NCI-H446 treated with DMSO at 0.1 percent for 48 hours (cell line): ENCODE measurements at places on chromosomes 7 and 10.
A peak's percentile ranks its signal among the peaks of the same experiment; 100 is the strongest.

- no peak for DNase-seq
These were observed at the start of gene NEUROG3 for GRCh38 chr10:69573056-69573806. TSS of gene NEUROG3 (minus strand) at chr10:69573422. CDS start at chr10:69573043, 379 bp downstream.

DNA sequence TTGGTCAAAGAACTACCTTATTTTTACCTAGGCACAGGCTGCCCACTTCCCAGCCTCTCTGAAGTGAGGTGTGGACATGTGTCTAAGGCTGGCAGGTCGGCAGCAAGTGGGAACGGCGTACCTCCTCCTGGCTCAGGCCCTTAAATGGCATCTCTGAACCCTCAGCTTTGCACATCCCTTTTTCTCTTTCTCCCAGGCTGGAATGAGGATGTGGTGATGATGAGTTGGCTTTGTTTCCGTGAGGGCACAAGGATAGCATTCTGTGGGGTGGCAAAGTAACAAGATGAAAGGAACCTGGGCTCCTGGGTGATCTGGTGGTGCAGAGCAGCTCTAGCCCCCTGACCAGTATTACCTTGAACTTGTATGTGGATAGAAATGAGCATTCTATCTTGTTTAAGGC is 196.8 kb downstream of the REEP3 start:
- no peak for DNase-seq

DNA sequence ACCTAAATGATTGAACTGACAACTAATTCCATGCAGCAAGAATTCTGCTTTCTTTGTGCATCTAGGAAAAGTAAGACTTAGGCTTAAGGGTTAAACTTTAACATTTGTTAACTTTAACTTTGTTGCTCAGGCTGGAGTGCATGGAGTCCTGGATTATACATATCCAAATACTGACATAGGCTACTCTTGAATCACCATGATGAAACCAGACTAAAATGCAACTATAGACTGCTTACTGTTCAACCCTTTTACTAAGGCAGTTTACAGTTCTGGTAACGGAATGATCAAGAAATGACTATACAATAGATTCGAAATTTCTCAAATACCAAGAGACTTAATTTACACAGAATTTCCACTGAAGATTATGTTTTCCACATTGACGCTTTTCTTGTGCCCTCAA is 52.0 kb downstream of the PUS7 start:
- no peak for DNase-seq

DNA sequence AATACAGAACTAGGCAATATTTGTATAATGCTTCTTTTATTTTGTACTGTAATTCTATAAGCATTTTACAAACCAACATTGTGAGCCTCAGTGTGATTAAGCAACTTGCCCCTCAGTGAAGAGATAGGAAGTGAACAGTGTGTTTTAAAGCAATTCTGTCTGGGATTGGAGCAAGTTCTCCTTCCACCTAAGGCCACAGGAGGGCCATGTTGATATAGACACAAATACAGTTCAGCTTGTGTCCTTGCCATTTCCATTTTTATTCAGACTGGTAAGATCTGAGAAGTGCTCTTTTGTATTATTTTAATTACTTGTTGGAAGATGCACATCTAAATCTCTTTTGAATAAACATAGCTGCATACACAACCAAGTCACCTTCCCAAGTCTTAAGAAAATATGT is 416.3 kb upstream of the COBL start:
- DNase-seq: no peak

GRCh38 chr7:134891262-134891695 is 95.0 kb upstream of the AGBL3 start:
- peak; percentile 93 for DNase-seq

- DNase-seq: no peak
These were observed 177.0 kb downstream of the TSPAN12 start for GRCh38 chr7:120680985-120681384.

GRCh38 chr7:2108501-2109250 is 124.1 kb downstream of the MAD1L1 start:
- no peak for DNase-seq

DNA sequence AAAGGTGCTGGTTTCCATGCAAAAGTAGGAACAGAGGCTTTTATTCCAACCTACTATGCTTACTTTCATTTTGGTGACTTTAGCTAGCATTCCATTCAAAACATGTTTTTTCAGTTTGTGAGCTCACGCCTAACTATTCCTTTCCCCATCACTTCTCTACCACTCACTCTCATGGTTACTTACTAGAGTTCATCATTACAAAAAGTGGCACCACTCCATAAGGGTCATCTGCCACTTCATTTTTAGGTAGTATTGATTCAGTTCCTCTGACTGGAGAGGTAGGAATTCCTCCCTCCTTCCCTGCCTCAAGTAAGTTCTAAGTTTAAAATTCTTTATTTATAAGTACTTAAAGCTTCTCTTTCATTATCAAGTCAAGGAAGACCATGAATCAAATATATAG is 543.1 kb downstream of the HTR7 start:
- DNase-seq: no peak

DNA sequence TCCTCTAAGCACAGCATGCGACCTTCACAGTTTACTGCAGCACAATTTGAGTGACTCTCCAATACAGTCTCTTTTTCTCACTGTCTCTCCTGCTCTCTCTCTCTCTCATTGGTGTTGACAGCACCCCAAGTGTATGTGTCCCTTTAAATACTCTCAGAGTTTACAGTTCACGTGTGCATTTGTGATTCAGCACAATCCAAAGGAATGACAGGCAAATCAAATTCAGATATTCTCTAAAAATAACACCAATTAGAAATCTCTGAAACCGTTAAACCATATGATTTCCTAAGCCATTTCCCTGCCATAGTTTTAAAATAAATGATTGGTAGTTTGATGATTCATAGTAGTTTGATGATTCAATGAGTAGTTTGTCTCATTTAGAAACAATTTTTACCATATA is 104.0 kb upstream of the GAD2 start:
- no peak for DNase-seq

GRCh38 chr7:135536150-135536549 is 21.6 kb upstream of the NUP205 start:
- no peak for DNase-seq

DNA sequence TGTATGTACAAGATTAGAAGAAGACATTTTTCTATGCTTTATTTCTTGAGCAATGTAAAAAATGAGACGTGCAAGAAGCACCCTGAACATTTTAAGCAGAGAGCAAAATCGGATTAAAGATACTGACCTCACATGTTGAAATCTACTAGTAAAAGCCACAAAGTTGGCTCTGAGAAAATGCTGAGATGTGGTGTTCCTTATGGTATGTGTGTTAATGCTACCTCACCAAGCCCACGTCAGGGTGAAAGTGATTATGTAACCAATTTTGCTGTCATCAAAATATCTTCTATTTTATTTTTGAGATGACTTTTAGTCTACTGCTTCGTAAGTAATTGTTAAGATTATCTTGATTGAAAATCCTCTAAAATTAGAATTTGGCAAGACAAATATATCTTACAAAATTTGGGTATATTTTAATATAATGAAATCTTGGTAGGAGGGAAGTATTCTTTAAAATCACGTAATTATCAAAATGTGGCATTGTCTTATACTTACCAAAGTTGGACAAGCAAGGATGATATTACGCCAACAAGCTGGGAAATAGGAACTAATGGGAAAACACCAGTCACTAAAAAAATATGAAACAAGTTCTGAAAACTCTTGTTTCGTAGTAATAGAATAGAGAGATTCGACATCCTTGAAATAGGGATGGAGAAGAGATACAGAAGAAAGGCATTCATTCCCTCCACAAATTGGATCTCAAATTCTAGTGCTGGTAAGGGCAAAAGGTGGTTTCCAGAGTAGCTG is 5.8 kb downstream of the ADO start:
- DNase-seq: no peak

- DNase-seq: no peak
These were observed 18.9 kb downstream of the APBB1IP start for GRCh38 chr10:26457088-26457487.

DNA sequence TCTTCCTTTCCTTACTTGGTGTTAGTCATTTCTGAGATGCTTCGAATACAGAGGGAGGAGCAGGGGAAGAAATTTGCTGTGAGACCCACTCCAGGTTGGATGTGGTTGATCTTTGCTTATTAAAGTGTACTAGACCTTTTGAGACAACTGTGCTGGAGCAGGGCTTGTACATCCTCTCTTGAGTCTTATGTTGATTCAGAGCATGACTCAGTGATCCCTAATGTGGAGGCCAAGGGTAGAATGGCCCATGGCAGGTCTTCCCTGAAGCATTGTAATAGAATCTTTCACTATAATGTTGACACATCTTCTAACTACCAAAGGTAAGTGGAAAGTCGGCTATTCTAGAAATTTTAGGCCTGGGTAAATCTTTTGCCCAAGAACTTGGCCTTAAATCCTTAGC is 17.0 kb upstream of the SFR1 start:
- DNase-seq: no peak

DNA sequence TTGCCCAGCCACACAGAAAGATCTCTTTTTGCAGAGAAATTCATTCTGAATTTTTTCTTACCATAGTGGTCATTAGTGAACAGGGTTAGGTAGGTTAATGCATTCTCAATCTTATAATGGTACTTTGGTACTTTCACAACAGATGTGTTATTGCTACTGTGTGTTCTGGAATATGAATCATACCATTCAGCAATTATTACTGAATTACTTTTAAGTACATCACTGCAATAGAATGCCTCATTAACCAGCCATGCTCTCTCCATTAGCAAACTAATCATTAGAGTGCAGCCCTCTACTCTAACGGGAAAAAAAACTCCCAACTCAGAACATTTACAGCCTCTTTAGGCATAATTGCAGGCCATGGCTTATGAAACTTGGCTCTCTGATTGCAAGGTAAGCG is 102.1 kb downstream of the DOCK4 start:
- peak; percentile 85 for DNase-seq

GRCh38 chr7:116524609-116525297 is at the start of gene CAV1:
TSS of gene CAV1 (plus strand) at chr7:116525036. CDS start at chr7:116525063, 27 bp downstream.
- no peak for DNase-seq

GRCh38 chr10:70499836-70500167 is 21.2 kb downstream of the PALD1 start:
- DNase-seq: no peak

DNA sequence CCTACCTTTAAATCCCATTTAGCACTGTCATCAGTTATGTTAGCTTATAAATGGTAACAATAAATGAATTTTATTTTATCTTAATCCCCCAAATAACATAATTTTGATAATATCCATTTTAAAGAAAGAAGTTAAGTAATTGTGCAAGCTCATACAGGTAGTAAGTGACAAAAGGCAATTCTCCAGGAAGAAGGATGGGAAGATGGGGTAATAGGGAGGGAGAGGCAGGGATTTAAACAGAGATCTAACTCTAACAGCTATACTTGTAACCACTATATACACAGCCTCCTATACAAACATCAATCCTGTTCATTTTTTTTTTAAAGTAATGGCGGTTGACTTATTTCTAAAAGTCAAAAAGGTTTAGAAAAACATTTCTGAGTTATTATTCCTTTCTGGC is 119.4 kb downstream of the SGMS1 start:
- DNase-seq: no peak

GRCh38 chr10:75305675-75306074 is 69.9 kb upstream of the COMTD1 start:
- DNase-seq: no peak

DNA sequence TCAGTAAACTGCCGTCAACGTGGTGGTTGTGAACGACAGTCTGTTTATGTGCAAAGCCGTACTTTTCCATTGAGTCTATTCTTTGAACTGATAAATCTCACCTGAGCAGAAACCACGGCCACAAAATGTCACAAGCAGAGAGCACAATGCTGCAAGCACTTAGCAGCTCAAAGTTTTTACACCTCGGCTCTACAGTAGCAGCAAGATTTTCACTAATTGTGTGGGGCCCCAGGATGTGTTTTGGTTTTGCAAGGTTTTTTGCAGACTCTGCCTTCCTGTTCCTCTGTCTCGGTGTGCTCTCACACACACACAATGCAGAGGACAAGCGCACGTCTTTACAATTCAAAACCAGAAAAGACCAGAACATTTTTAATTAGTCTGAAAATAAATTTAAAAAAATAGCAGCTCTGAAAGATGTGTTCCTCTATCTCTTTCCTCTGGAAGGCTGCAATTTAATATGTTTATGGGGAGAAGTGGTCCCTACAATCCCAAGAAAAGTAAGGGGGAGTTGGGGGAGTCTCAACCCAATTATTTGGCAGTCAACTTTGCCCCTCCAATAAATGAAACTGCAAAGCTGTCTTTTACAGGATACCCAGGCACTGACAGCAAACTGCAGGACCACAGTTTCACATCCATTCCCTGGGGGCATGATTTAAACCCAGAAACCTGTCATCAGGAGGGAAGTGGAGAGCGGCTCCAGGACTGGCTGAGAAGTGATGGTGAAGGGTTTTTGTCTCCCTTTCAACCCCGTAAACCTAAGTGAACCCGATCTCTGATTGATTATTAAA is 73.8 kb upstream of the SFMBT2 start:
- DNase-seq: no peak

- no peak for DNase-seq
These were observed 412.8 kb upstream of the GALNT17 start for GRCh38 chr7:70719125-70719524.

GRCh38 chr7:19939746-19940145 is 166.3 kb upstream of the TMEM196 start:
- DNase-seq: no peak

DNA sequence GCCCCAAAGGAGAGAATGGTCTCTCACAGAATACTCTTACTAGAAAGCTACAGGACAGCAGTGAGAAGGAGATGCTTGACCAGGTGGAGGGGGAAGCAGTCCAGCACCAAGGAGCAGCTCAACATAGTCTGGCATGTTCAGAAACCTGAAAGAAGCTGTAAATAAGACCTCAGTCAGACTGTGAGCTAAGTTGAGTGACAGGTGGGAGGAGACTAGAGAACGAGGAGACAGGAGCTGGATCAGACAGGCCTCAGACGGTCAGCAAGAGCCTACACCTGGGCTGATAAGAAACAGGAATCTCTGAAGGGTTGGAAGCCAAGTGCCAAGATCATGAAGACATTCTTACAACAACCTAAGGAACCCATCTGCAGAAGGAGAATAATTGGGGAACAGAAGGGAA is 54.5 kb downstream of the ELMO1 start:
- DNase-seq: no peak

DNA sequence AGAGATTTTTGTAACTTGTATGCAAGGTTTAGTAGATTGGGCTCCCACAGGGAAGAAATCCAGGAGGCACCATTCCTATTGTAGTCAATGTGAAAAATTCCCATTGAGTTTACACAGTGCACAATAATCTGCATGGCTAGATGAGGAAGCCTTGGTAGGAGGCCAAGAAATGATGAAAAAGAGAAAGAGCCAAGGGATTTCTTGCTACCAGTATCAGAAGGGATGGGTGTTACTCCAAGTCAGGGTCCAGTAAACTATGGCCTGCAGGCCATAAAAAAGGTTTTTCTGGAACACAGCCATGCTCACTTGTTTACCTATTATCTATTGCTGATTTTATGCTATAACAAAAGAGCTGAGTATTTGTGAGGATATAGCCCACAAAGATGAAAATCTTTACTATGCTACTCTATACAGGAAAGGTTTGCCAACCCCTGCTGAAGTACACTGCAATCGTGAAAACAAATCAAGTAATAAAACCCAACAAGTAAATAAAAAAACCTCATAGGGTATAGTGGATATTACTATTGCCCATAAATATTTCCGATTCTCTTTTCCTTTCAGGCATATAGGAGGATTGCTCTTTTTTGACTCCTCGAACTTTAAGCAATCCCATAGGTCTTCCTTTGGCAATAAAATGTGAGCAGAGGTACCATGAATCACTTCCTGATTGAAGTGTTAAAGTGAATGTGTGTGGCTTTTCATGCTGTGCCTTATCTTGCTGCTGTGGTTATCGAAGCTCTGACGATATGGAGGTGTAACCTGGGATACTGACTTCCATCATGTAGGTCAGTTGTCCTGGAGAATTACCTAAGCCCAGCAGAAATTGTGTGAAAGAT is 256.3 kb upstream of the MAGI2 start:
- peak; percentile 25 for DNase-seq

- no peak for DNase-seq
These were observed 42.7 kb downstream of the PLAU start for GRCh38 chr10:73953665-73954064.
